ENCODE measurements at places on chromosomes 12 and 14. TPM values are rescaled to one million over a fixed set of nuclear protein-coding genes. Genes with fewer than 3 reads are reported as not detected.

- DNase-seq, result no peak
These were observed 25.8 kb downstream of the GABARAPL1 start for GRCh38 chr12:10238526-10238925.

EIF2S3B gene
- 1.4 TPM for total RNA-seq

DNA sequence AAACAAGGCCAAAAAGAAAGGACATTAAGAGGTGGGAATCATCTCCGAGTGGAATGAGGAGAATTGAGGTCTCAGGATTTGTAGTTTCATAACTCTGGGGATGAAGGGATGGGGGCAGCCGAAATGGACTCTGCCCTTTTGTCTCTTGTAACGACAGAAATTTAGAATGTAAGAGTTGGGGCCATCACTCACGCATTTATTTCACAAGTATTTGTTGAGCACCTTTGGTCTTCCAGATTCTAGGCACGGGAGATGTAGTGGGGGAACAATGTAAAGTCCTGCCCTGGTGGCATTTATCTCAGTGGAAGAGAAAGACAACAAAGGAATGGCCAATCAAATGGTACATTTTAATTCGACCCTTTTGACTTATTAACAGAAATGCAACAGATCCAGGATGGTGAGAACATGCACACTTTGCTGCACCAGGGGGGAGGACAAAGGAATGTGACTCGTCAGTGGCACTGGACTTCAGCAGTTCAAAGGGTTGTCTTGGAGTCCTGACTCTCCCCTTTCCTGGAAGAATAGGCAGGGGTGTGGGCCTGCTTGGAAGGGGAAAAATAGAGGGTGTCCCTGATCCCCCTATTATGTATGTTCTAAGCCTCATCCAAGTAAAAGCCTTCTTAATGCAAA lies 102.0 kb downstream of the TMEM30B start:
- DNase-seq, result no peak

NGDN gene
- 51.7 TPM for total RNA-seq

- no peak for DNase-seq
These were observed 5.0 kb downstream of the STRAP start for GRCh38 chr12:15887043-15887817.

DNA sequence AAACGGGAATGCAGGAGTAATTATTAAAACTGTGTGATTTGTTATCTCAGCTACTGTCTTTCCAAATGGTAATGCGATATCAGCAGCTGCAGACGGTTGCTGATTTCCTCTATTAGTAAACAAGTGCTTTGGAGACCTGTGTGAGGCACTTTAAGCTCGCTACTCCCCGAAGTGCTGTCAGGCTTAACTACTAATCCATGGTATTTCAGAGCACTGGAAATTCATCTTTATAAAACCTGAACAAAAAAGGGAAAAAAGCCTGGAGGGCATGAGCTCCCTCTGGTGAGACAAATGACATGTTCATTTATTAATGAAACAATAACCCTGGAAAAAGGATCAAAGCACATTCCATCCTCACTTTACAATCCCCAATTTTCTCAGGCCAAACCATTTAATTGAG lies 143.6 kb upstream of the OTX2 start:
- no peak for DNase-seq

DNA sequence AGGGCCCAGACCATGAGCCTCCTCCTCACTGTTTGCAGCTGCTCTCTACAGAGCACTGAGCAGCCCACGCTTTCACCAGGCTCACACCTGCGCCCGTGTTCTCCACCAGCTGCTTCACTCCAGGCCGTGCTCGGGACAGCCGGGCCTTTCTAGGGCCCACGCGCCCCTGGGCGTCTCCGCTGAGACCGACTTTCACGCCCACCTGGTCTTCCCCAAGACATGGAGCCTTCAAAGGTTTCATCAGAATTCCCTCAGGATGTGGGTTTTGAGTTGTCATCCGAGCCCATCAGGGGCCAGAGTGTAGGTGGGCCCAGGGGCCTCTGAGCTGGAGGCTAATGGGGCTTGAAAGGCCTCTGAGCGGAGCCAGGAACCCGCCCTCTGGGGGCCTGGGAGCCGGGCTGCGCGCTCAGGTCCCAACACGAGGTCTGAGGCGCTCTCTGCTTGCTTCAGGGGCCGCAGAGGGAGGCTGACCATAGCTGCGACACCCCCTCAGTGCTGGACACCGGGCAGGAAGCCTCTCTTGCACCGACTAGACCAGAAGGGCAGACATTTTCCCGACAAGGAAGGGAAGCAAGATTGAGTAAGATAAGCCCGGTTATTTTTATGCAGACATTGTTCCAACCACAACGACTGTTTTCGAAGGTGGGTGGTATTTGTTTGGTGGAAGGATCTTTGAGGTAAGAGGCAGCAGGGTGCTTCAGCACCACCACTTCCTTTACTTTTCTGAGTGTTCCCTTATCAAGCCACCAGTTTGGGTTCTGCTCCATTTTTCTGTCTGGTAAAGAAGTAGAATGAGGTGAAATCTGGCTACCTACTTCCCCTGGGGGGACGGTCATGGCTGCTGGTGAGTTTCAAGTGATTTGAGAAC lies 125.0 kb upstream of the FUT8 start:
- DNase-seq, result no peak

DNA sequence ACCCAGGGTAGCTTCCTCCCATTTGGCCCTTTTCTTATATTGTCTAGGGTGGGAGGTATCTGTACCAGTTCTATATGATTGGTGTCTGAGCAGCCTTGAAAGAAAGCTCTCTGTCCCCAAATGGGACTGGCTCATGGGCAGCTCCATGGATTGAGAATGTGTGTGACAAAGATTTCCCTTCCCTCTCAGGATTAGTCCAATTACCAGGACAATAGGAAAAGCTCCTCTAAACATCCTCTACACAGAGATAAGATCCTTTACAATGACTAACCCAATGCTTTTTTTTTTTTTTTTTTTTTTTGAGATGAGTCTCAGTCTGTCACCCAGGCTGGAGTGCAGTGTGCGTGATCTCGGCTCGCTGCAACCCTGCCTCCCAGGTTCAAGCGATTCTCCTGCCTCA lies 112.1 kb downstream of the SLC35F4 start:
- no peak for DNase-seq
